ENCODE measurements at places on chromosomes 3 and 15.
A peak's percentile ranks its signal among the peaks of the same experiment; 100 is the strongest.

- DNase-seq = no peak
Observed at GRCh38 chr15:55652359-55652758, 64.2 kb upstream of the PYGO1 start.

- DNase-seq = no peak
Observed at GRCh38 chr15:67305506-67305905, 50.9 kb downstream of the IQCH start.

DNA sequence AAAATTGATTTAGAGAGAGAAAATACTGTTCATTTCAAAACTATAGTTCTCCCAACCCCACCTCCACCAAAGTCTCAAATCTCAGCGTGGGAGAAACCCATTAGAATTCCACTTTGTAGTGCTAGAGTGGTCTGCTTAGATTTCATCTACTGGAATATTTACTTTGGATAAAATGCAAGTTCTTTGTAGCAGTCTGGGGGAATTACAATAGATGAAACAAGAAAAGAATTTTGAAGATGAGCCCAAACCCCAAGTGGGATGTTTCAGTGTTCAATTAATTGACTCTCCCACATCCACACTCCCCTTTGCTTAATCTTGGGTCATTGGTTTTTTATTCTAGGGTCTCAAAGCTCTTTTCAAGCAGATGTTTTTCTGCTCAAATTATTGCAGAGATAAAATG, 97.8 kb downstream of the RPL22L1 start:
- DNase-seq = no peak

DNA sequence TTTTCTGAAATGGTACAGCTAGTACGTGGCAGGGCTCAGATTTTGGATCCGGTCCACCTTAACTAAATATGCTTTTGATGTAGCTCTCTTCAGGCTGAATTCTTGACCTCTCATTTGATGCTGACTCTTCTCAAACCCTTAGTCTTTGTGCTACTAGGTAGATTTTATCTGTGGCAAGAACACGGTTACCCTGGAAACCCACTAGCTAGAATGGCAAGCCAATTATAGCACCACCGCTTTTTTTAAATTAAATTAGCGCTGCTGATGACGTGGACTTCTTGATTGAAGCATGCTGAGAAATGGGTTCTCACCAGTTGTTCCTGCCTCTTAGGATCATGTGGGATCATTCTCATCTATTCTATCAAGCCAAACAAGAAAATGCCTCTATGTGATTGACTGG, 421.5 kb downstream of the LPP start:
- DNase-seq = no peak

GRCh38 chr3:82386647-82387046, 625.2 kb upstream of the GBE1 start:
- peak; percentile 9 for DNase-seq

DNA sequence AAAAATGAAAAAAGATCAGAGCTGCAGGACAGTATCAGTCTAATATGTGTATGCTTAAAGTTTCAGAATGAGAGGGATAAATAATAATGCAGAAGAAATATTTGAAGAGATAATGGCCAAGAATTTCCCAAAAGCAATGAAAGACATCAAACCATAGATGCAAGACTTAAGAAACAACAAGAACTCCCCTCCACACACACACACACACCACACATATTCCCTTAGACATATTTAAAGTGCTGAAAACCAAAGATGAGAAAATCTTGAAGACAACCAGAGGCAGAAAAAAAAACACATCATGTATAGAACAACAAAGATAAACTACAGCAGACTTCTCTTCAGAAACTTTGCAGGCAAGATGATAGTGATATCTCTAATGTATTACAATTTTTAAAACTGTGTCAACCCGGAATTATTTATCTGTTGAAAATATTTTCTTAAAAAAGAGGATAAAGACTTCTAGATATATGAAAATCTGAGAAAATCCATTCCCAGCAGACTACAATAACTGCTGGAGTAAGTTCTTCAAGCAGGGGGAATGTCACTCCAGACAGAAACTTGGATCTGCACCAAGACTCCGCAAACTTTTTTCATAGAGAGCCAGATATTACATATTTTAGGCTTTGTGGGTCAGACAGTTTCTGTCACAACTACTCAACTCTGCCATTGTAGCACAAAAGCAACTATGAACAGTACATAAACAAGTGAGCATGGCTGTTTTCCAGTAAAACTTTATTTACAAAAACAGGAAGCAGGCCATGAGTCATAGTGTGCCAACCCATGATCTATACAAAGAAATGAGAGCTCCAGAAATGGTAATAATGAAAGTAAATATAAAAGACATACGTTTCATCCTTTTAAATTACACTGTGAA, 223.4 kb upstream of the CGNL1 start:
- no peak for DNase-seq

DNA sequence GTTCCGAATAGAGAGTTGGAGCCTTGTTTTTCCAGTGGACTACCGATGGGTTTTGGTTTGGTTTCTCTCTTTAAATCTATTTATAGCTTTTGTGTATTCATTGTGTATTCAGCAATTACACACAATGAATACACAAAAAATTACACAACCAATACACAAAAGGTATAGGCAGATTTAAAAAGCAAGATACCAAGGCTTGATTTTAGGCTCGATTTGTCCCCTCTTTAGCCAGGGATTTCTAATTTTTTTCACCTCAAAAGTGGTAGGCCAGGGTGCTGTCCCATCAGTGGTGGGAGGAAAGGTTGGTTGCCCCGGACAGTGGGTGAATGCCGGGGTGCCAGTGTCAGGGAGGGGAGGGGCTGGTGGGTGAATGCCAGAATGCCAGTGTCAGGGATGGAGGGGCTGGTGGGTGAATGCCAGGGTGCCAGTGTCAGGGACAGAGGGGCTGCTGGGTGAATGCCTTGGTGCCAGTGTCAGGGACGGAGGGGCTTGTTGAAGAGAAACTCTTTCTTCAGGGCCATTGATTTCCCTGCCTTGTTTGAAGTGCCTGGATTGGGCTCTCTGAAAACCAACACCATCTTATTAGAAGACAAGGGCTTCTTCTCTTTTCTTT, 186.2 kb downstream of the GOLGA6L6 start:
- peak; percentile 39 for DNase-seq

DNA sequence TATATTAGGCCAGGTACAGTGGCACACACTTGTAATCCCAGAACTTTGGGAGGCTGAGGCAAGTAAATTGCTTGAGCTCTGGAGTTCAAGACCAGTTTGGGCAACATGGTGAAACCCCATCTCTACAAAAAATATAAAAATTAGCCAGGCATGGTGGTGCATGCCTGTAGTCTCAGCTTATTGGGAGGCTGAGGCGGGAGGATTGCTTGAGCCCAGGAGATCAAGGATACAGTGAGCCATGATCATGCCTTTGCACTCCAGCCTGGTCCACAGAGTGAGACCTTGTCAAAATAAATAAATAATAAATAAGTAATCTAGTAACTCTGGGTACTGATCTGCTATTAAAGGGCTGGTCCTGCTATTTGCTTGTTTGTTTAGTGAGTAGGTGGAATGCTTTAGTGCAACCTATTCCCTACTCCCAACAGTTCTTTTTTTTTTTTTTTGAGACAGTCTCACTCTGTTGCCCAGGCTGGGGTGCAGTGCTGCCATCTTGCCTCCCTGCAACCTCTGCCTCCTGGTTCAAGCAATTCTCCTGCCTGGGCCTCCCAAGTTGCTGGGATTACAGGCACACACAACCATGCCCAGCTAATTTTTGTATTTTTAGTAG, 9.1 kb upstream of the INO80 start:
- no peak for DNase-seq

DNA sequence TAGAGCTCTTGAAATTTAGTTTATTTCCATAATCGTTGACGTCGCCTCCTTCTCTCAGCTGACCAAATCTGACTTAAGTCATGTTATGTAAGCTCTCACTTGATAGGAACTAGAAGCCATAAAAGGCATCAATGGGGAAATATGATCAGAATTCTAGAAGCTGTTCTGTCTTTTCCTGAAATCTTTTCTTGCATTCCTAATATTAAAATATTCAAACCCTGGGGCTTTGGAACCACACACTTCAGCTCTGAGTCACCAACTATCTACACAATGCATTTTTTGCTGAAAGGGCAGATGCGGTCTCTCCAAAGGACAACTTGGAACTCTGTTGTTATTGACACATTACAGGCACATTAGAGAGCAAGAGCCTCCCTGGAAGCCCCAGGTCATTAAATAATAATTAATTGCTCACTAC, 91.3 kb downstream of the LARS2 start:
- DNase-seq = no peak

GRCh38 chr15:55915221-55915620, 78.2 kb downstream of the NEDD4 start:
- DNase-seq = no peak

Measured in GM13977 (cell line).